Activated naive CD4-positive, alpha-beta T cell treated with anti-CD3 and anti-CD28 coated beads, Interleukin-2, amount 50 U/mL, for 72 hours (primary cell): ENCODE measurements at places on chromosomes 3 and 15. TPM values are rescaled to one million over a fixed set of nuclear protein-coding genes. Genes with fewer than 3 reads are reported as not detected.

TM4SF4 gene
- total RNA-seq = not detected

CYP8B1 gene
- not detected for total RNA-seq

TRANK1 gene
- 21.5 TPM for total RNA-seq

SLC12A1 gene
- not detected for total RNA-seq

- DNase-seq = no peak
Observed at GRCh38 chr15:41895491-41895890, 1.6 kb upstream of the SPTBN5 start.

DNA sequence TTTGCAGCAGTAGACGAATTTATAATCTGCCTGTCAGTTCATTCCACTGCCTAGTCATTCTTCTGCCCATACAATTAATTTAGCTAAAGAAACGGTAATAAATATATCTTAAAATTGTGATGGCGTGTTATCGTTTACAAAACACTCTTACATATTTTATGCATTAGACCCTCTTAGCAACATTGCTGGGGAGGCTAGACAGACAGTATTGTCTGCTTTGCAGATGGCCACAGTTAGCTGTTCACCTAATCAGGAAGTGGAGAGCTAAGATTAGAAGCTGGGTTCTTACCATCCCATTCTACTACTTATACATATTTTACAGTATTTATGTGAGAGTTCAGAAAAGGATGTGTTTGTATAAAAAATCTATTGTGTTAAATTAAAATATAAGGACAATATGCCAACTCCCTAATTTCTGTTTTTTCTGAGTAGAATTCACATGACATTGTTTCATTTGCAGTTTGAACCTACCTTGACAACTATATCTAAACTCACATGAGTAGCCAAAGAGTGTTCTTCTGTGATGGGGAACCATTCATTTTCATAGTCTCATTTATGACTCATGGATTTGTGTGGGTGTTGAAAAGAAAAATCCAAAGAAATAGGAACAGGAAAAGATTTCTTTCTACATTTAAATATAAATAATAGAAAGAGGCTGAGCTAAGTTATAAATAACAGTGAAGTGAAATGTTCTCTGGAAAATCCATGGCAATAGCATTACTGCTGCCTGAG, 41.7 kb upstream of the C3orf80 start:
- DNase-seq = no peak

DNA sequence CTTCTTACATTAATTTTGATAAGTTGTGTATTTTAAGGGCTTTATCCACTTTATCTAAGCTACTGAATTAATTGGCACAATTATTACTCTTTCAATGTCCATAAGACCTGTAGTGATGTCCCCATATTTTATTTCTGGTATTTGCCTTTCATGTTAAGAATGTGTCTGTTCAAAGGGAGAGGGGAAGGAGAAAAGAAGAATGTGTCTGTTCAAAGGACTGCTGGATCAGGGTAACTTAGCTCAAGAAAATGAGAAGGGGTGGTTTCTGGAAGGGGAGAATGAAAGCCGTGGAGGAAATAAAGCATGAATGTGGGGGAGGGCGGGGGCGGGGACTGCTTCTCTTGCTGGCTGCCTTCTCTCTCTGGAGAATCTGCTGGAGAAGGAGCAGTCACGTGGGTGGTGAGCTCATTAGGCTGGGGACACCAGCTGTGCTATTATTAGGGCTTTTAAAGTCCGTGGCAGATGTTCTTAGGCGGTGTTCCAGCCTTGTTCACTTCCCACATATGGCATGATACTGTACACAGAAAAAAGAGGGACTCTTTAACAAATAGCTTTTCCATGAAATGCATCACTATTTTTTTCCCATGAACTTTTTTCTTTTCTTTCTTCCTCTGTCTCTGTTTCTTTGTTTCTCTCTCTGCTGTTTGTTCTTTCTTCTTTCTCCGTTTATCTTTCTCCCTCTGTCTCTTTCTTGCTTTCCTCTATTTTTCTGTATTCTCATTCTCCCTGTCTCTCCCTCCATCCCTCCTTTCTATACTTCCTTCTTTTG, 63.7 kb upstream of the ULK4 start:
- no peak for DNase-seq

- DNase-seq = no peak
Observed at GRCh38 chr15:70301396-70301795, 203.7 kb upstream of the TLE3 start.

DNA sequence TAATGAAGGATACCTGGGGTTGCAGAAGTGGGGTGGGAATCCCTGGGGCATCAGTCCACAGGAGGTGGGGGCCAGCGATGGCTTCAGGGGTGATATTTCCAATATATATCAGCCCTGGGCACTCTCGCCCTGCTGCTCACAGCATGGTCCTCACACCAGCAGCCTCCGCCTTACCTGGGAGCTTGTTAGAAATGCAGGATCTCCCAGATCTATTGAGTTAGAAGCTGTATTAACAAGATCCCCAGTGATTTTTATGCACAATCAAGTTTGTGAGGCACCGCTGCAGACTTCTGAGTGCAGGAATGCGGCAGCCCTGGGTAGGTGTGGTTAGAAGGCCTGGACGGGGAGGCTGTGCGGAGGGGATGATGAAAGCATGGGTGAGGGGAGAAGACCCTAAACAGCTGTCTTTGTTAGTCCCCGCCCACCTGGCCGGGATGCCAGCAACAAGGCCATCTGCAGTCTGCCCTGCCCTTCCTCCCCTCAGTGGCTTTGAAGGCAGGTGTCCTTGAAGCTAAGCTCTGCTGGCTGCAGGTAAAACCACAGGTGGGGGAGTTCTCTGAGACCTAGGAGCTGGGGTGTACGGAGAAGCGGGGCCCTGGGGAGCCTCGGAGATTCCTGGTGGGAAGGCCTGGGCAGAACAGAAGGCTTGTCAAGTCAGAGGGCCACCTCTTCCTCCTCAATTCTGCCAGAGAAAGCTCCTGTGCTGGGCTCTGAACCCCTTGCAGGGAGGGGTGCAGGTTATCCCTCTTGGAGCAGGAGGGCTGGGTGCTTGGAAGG, 11.4 kb downstream of the FAM107A start:
- DNase-seq = no peak

DNA sequence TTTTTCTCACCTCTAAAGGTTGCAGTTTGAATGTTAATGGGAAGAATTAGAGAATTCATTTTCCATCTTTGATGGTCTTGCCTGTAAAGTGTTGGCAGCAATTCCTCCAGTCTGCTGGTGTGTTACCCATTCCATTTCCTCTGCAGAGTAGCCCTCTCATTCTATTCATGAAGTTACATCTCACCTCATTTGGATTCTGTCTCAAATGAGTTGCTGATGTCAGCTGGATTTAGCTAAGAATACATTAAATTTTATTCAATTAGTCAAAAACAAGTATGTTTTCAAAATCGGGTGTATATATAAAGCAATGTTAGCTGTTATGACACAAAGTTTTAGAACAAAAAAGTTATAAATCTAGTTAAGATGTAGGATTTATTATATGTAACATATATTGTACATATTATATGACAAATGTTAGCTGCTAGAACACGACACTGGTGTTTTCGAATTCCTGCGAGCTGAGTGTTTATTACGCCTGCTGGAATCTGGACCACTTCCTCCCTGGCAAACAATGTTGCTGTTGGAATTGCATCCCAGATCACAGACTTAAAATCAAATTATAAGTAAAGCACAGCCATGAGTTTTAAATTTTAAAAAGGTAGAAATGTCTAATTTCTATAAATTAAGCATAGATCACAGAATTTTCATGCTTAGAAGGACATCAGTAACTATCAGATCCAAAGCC, 516.2 kb downstream of the OCA2 start:
- DNase-seq = no peak
